ENCODE measurements at places on chromosomes 11 and 22.

DNA sequence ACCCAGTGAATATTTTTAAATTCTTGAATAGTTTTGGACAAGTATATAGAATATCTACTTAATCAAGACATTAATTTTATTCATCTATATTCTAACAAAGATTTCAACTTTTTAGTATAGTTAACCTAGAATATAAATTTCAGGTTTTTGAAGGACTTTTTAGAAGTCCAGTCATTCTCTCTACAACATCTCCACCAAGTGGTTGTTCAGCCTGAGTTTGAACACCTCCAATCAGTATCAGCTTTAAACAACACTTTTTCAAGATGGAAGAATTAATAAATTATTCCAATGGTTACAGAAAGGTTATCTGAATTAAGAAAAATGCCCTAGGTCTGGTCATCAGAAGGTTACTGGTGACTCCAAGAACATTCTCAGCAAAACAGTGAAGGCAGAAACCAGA lies 31.8 kb downstream of the EIF3M start:
- no peak for DNase-seq

DNA sequence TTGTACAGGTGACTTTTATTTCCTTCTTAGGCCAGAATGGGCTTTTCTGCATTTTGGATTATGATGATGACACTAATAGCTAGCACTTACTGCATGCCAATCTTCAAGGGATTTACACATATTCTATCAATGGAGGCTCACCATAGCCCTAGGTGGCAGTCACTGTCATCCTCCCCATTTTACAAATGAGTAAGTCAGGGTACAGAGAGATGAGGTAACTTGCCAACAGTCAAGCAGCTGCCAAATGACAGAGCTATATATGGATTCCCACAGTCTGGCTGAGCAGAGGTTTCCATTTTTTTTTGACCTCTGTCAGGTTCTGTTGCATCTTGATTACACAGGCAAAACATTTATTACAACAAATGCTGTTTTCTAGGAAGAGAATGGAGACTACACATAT lies 23.8 kb upstream of the C11orf96 start:
- no peak for DNase-seq

GRCh38 chr11:61918251-61918937 lies 1.0 kb upstream of the RAB3IL1 start:
- DNase-seq = no peak

GRCh38 chr11:102280245-102280833 lies 36.9 kb upstream of the BIRC3 start:
- DNase-seq = no peak

GRCh38 chr11:11426226-11426952 lies 73.3 kb upstream of the CSNK2A3 start:
- no peak for DNase-seq

DNA sequence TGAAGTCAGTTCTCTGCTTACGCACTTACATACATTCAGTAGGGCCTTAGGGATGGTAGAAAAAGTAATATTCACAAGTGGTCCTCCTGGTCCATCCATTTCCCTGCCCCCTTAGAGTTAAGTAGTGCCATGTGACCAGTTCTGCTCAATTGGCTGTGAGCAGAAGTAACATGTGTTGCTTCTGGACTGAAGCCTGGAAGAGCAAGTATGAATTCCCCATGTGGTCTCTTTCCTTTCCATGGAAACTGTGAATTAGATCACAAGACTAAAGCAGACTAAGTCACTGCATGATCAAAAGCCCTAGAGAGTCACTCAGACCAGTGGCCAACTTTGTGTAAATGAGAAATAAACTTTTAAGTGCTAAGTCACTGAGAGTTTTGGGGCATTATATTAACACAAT lies 341.7 kb upstream of the CADM1 start:
- DNase-seq = no peak

GRCh38 chr11:32099516-32099915 lies 8.6 kb downstream of the RCN1 start:
- no peak for DNase-seq

Data from fibroblast of skin of left biceps (primary cell).